ENCODE measurements at places on chromosomes 3 and 15. TPM values are rescaled to one million over a fixed set of nuclear protein-coding genes. Genes with fewer than 3 reads are reported as not detected.

GREM1 gene
- polyA plus RNA-seq: not detected

BNC1 gene
- 0.11 TPM for polyA plus RNA-seq

PLS1 gene
- 2.6 TPM for polyA plus RNA-seq

TYRO3 gene
- polyA plus RNA-seq: 13.7 TPM

SLC24A1 gene
- polyA plus RNA-seq: 1.0 TPM

SLC12A1 gene
- polyA plus RNA-seq: not detected

GOLGA8S gene
- polyA plus RNA-seq: 0.30 TPM

KBTBD13 gene
- polyA plus RNA-seq: 0.78 TPM

CCDC33 gene
- polyA plus RNA-seq: not detected

SLC9C1 gene
- polyA plus RNA-seq: 0.15 TPM

DLL4 gene
- polyA plus RNA-seq: 11.1 TPM

GALNT15 gene
- polyA plus RNA-seq: 5.0 TPM

GRK7 gene
- polyA plus RNA-seq: 0.06 TPM

SLCO2A1 gene
- polyA plus RNA-seq: 8.3 TPM

AKAP13 gene
- polyA plus RNA-seq: 124 TPM

HDGFL3 gene
- 22.3 TPM for polyA plus RNA-seq

C3orf18 gene
- 28.7 TPM for polyA plus RNA-seq

DISP2 gene
- 1.8 TPM for polyA plus RNA-seq

MEX3B gene
- 1.3 TPM for polyA plus RNA-seq
